ENCODE measurements at places on chromosomes 2 and 18.

DNA sequence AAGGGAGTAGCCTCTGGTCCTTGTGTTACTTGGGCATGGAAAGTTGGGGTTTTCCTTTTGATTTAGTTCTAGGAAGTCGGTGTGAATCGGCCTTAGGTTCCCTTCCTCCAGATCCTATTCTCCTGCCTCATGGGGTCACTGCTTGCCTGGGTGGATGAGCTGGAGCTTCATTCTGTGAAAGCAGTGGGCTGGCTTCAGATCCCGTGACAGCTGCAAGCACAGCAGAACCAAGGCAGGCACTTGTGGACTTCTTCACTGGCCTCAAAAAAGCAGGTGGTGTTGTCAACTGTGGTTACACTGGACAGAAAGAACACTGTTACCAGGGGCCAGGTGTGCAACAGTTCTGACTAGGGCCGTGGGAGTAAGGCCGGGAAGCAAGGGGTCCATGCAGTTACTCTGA lies 243.4 kb downstream of the LDLRAD4 start:
- DNase-seq, result no peak

- no peak for DNase-seq
Observed at GRCh38 chr2:62741954-62742722, 36.6 kb downstream of the EHBP1 start.

DNA sequence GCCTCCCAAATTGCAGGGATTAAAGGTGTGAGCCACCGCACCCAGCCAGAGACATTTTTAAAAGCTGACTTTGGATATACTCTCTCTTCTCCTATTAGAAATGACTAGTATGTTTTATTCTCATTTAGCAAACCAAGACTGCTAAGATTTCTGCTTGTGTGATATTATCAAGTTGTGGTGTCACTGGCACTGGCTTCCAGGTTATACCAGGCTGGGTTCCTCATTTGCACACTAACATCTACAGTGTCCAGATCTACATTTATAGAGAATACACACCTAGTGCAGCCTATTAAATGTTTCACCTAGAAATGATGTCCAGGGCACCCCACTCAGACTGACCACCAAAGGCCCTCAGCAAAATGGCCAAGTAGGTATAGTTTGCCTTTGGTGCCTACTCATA lies 265.3 kb upstream of the STON1 start:
- no peak for DNase-seq

DNA sequence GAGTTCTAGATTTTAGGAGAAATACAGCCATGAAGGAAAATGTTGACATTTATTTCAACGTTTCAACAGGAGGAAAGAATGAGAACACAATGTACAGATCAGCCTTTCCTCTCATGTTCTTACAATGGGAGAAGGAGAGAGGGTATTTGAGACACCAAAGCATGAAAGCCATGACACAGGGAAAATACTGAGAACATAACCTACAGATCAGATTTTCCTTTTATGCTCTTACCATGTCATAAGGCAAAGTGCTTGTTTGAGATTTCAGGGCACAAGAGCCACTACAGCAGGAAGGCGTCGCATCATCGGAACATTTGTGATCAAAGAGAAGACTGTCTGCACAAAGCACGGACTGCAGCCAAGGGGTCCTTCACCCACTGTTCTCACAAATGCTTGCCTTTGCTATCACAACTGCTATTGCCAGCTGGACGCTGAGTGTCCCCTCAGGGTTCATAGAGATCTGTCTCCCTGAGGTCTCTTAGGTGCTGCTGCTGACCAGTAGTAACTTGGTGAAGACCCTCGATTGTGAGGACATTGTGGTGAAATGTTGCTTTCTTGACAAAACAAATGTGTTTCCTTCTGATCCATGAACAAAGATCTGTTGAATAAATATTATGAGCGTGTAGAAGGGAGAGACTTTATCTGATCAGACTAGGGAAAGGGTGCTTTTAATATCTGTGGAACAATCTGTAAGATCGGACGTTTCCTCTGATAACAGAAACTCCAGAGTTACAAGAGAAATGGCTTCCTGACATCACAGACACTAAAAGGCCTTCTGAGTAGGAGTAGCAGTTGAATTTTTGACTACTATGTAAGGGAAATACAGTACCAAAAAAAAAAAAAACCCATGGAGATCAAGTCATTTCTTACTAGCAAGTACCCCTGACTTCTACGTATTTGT lies 6.4 kb upstream of the IL1RL1 start:
- DNase-seq, result no peak

DNA sequence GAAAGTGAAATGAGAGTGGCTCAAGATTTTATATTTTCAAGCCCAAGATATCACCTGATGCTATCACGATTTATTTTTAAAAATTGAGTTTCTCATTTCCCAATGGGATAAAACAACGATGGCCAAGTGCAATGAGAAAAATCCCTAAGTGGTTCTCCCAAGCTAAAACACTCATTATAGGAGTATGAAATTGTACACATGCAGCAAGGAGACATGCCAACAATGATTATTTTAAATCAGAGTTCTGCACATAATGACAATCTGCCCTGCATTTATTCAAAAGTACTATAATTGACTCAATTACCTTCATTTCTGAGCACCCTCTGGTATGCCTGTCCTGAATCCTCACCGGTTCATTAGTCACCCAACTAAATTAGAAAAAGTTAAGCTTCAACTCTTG lies 12.7 kb downstream of the CYTIP start:
- DNase-seq, result no peak

DNA sequence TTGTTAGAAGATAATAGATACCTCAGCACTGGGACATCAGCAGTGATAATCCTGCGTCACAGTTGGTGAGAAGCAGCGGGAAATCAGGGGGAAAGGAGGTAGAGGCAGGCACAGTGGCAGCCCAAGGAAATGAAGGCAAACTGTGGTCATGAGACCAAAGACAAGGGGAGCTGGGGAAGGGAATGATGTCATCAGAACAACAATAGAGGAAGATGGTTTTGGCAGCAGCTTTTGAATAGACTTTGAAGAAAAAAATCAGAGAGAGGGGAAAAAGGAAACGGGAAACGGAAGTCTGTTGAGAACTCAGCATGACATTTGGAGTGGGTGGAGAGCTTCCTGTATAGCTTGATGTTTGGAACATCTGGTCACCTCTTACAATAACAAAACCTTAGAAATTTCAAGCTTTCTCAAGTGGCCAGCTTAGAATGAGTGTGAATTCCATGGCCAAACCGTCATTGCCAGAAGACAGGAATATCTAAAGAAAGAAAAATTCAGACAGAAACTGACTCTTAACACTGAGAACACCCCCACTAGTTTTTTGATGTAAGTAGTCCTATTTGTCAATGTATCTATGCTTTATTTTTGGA lies 18.4 kb upstream of the YES1 start:
- DNase-seq, result peak; percentile 94

DNA sequence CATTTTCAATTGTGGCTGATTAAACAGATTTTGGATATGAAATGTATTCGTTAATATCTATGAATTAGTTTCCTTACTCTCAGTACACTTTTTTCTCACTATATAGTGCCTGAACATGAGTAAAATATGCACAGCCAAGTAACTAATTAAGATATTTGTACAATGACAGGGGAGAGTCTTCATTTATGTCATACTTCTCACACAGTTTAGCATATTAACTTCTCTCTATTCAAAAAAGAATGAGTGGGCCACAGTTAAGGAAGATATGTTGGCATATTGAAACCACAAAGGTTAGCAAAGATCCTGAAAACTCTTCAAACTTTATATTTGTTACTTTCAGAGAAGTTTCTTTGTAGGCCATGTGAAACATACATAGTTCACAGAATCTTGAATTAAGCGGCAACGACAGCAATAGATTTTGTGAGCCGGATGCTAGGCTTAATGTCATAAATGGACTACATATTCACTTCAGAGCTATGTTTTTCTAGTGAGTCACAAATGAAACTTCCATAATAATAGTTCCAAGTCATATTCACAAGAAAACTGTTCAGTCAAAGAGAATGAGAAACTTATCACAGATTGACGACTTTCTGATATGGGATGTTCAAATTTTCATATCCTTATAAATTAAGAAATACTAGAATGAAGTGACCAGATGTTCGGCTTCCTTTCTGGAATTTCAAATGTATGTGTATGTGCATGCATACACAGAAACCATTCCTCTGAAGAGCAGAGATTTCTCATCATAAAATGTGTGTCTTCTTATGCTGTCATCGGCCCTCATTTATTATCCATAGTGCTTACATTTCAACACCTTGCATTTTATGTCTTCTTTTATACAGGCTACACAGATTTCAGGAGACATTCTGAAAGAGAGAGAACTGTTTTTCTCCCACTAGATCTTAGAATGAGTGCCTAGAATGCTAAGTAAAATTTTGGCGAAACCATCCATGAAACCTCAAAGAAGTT lies 584.0 kb downstream of the SATB2 start:
- DNase-seq, result no peak

DNA sequence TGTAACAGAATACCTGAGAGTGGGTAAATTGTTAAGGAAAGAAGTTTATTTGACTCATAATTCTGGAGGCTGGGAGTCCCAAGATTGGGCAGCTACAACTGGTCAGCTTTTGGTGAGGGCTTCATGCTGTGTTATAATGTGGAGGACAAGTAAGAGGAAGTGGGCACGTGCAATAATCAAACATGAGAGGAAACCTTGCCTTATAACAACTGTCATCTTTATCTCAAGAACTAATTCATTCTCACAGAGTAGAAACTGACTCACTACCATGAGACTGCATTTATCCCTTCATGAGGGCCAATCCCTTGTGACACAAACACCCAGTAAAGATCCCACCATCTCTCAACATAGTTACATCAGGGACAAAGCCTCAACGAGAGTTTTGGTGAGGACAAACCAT lies 318.1 kb upstream of the NT5C1B start:
- no peak for DNase-seq

DNA sequence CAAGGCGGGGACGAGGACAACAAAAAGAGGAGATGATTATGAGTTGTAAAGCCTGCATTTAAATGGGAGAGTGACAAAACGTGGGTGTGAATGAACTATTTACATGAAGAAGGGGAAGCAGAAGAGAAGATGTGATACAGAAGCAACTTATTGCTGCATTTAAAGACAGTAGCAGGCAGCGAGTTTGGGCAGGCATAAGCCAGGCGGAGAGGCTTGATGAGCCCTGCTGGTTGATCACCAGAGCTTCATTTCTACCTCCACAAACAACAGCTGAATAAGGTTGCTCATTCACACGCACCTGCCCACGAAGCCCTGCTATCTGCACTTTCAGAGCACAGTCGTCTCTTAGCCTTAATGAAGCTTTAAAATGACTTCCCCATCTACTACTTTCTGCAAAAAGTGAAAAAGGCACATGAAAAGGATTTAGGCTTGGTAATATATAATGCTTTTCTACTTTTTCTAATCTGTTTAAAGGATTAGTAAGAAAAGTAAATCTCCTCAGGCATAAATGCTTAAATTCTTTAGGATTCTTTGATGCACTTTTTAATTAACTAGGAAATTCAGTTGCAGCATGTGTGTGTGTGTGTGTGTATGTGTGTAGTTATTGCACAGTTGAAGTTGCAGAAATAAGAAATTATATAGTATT lies 3.1 kb downstream of the SLC38A11 start:
- DNase-seq, result no peak

GRCh38 chr2:68099260-68099659 lies 36.5 kb upstream of the C1D start:
- no peak for DNase-seq

GRCh38 chr18:28485210-28485801 lies 308.4 kb upstream of the CDH2 start:
- DNase-seq, result no peak

DNA sequence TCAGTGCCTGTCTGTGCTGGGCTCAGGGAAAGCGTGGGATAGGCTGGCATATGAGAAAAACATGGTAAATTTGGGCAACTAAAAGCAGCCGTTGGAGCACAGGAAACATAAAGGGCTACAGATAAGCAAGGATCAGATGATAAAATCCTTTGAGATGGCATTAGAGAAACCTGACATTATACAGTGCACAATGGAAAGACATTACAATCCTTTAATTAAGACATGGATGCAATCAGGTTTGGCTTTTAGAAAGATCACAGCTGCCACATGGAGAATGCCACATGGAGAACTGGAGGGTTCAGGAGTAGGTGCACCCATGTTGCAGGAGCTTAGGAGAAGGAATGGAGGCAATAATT lies 117.3 kb downstream of the CDC42EP3 start:
- no peak for DNase-seq

GRCh38 chr2:220916931-220917330 lies 655.2 kb downstream of the EPHA4 start:
- DNase-seq, result no peak

- peak; percentile 14 for DNase-seq
Observed at GRCh38 chr2:233081232-233081730, 21.1 kb downstream of the INPP5D start.

DNA sequence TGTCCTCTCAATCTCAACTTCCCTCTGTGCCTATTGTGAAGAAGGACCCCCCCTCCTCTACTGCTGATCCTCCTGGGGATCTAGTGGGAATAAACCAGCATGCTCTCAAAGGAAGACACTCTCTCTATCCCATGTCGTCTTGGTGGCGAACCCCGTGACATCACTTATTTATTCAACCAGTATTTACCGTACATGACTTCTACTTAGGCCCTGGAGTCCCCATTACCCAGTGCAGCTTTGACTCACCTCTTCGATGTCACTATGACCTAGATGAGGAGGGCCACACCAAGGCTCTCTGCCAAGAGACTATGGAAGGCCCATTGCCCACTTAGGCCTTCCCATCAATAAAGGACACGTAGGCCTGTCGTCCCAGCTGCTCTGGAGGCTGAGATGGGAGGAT lies 16.7 kb downstream of the ASPRV1 start:
- no peak for DNase-seq

DNA sequence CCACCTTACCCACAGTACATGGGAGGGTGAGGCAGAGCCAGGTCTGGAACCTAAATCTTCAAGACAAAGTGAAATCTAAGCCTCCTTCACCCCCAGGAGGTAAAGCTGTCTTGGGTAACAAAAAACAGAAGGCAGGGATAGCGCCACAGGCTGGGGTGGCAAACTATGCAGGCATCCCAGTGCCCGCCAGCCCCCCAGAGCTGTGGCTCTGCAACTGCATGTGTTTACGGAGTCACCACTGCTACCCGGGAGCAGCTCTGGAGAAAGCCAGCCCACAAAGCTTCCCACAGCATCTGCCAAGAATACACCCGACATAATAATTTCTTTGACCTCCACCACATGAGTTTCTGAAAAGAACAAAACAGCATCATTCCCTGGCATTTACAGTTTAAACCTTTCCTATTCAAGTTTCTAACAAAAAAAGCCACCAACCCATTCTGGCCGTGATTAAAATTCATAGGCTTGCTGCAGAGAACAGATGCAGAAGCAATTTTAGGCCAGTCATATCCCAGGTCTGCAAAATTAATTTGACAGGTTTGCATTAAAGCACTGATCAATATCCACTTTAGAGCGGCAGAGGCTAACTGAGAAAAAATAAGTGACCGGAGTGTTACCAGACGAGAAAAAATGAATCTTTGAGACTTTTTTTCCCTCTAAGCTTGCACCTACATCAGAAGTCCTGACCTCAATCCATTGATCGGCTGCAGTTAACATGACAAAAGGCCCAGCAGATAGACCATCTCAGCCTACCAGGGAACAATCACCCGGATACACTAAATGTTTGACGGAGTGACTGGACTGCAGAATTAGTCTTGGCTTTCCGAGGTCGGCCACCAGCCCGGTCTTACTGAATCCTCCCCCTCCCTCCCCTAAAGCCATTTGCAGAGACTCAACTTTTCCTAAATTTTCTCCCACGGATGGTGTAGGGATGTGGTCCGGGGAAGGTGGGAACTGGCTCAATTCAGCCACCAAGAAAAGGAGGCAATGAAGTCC lies 309.6 kb upstream of the SKOR2 start:
- no peak for DNase-seq

- DNase-seq, result peak; percentile 83
Observed at GRCh38 chr2:11465485-11466306, at the start of gene E2F6. Gene E2F6, minus strand, starts transcription at chr2:11466161. Its CDS starts 282 bp downstream, at chr2:11465879.

GRCh38 chr18:67144329-67144728 lies 372.2 kb downstream of the DSEL start:
- DNase-seq, result no peak
